Natural killer cell (primary cell): ENCODE measurements at places on chromosomes 5 and 9. TPM values are rescaled to one million over a fixed set of nuclear protein-coding genes. Genes with fewer than 3 reads are reported as not detected.

DNA sequence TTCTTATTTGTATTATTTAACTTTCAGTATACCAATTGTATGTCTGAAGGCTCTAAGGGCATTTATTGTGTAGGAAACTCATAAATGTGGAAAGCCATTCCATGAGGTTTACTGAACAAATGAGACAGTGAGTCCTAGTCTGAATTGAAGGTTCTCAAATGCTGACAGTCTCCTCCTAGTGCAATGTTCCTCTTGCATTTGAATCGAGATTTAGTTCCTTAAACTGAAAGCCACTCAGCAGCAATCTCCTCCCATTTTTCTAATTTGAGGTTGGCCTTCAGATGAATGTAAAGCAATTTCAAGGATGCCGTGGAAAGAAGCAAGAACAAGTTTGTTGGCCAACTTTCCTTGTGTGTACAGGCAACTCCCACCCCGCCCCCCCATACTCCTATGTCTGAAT is 493.2 kb upstream of the KLF4 start:
- no peaks in the 10 kb centered on the region for H3K27me3 ChIP-seq
- DNase-seq = no peak
- H3K36me3 ChIP-seq = no peaks in the 10 kb centered on the region
- H3K4me1 ChIP-seq = no peaks in the 10 kb centered on the region
- H3K27ac ChIP-seq = no peak overlapping the region

AFAP1L1 gene
- total RNA-seq = not detected

DNA sequence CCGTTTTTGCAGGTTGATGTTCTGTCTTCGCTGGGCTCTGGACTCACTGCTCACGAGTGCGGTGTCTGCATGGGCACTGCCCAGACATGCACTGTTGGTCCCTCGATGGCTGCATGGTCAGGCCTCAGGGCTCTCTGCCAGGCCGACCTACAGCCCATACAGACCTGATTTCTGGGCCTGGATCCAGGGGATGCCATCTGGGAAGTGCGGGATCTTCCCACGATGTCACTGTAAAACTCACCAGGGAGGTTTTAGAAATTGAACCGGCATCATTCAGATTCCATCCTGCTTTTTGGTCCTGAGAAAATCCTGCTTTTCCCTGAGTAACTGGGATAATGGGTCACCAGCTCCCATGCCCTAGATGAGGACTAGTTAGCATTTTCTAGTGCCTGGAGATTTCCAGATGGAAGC is 9.1 kb downstream of the S1PR3 start:
- no peak overlapping the region for H3K27ac ChIP-seq
- peaks cover 6% of the 10 kb centered on the region for H3K4me1 ChIP-seq
- no peak for DNase-seq

GRCh38 chr5:62707563-62707962 is 128.9 kb downstream of the LRRC70 start:
- no peaks in the 10 kb centered on the region for H3K27me3 ChIP-seq
- no peak for DNase-seq
- H3K36me3 ChIP-seq = no peaks in the 10 kb centered on the region
- no peak overlapping the region for H3K27ac ChIP-seq
- no peak overlapping the region for H3K4me3 ChIP-seq
- H3K4me1 ChIP-seq = no peaks in the 10 kb centered on the region

GRCh38 chr5:34663771-34664496 is 7.8 kb downstream of the RAI14 start:
- H3K27me3 ChIP-seq = no peaks in the 10 kb centered on the region
- no peaks in the 10 kb centered on the region for H3K4me1 ChIP-seq
- H3K4me3 ChIP-seq = no peak overlapping the region
- no peak for DNase-seq
- no peak overlapping the region for H3K27ac ChIP-seq

AGGF1 gene
- 15.0 TPM for total RNA-seq

- DNase-seq = no peak
- peaks cover 6% of the 10 kb centered on the region for H3K27me3 ChIP-seq
- no peaks in the 10 kb centered on the region for H3K36me3 ChIP-seq
- no peaks in the 10 kb centered on the region for H3K4me1 ChIP-seq
- no peak overlapping the region for H3K27ac ChIP-seq
- H3K4me3 ChIP-seq = no peak overlapping the region
Measured at GRCh38 chr5:39083968-39084367, 9.8 kb upstream of the RICTOR start.

- no peak for DNase-seq
- H3K4me3 ChIP-seq = no peak overlapping the region
- H3K27ac ChIP-seq = peak overlapping the region; percentile 38
- H3K27me3 ChIP-seq = no peaks in the 10 kb centered on the region
Measured at GRCh38 chr5:50595199-50595598, 71.2 kb upstream of the PARP8 start.

DNA sequence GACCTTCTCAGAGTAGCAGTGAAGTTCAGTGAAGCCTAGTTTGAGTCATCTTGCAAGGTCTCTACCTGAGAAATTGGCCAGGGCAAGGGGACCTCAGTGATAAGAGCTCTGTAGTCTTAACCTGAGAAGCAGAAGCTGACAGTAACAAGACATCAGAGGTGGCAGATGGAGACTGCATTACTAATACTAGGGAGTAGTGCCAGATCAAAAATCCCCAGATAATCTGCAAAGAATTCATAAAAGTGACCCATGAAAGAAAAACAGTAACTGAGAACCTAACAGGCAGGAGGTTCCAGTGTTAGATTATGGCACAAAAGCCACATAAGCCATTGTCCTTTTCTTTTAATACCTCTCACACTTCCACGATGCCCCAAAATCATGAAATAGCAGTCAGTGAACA is 175.5 kb downstream of the MUSK start:
- H3K27ac ChIP-seq = no peak overlapping the region
- H3K27me3 ChIP-seq = no peaks in the 10 kb centered on the region
- no peaks in the 10 kb centered on the region for H3K4me1 ChIP-seq
- no peak overlapping the region for H3K4me3 ChIP-seq
- no peak for DNase-seq

GRCh38 chr5:14854799-14855198 is 16.8 kb downstream of the ANKH start:
- H3K36me3 ChIP-seq = no peaks in the 10 kb centered on the region
- no peak for DNase-seq
- H3K27ac ChIP-seq = no peak overlapping the region
- H3K27me3 ChIP-seq = no peaks in the 10 kb centered on the region
- H3K4me1 ChIP-seq = no peaks in the 10 kb centered on the region

DNA sequence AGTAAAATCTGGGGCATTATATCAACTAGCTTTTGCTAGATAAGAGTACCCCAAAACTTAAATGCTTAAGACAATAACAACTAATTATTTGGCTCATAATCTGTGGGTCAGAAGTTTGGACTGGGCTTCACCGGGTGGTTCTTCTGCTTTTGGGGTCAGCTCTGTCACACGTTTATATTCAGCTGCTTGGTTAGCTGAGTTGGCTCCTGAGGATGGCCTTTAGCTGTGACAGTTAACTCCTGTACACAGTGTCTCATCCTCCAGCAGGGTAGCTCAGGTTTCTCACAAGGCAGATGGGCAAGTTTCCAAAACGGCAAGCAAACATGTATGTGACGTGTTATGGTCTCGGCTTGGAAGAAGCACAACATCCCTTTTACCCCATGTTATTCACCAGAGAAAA is 488.2 kb downstream of the TLE4 start:
- DNase-seq = no peak
- H3K36me3 ChIP-seq = no peaks in the 10 kb centered on the region
- H3K27ac ChIP-seq = no peak overlapping the region
- H3K4me1 ChIP-seq = no peaks in the 10 kb centered on the region
- no peak overlapping the region for H3K4me3 ChIP-seq

DNA sequence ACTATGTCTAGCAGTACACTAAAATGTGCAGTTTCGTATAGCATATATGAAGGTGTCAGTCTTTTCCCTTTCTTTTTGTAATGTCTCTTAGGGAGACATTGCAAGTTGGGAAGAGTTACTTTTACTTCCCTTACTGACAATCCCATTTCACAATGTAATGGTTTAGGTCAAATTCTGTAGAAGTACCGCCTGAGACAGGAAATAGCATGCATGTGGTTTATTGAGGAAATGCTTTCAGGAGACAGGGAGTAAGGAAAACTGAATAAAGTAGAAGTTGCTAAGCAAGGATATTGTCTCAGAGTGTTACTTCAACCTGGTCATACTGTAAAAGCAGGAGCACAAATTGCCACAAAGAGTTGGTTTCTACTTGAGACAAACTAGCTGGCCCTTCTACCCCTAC is 32.1 kb upstream of the MSANTD3 start:
- no peaks in the 10 kb centered on the region for H3K36me3 ChIP-seq
- no peaks in the 10 kb centered on the region for H3K27me3 ChIP-seq
- no peak overlapping the region for H3K4me3 ChIP-seq

GRCh38 chr5:124000538-124000937 is 488.6 kb downstream of the CSNK1G3 start:
- DNase-seq = no peak
- H3K27me3 ChIP-seq = no peaks in the 10 kb centered on the region
- H3K27ac ChIP-seq = no peak overlapping the region
- H3K36me3 ChIP-seq = no peaks in the 10 kb centered on the region
- no peak overlapping the region for H3K4me3 ChIP-seq

DNA sequence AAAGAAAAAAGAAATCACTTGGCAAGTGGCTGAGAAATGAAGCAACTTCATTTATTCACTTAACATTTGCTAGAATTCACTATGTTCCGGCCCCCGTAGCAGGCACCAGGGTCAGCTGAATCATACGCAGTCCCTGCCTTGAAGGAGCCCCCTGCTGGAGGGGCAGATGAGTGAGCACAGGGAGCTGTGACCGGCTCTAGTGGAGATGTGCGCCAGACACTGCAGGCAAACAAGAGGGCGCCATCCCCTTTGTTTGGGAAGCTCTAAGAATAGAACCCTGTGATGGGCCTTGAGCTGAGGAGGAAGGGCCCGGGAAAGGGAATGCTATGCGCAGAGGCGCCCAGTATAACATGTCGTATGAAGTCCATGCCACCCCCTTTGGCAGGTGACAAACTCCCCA is 20.2 kb upstream of the RPL26L1 start:
- no peaks in the 10 kb centered on the region for H3K4me1 ChIP-seq
- peaks cover 49% of the 10 kb centered on the region for H3K36me3 ChIP-seq
- H3K27ac ChIP-seq = no peak overlapping the region
- H3K27me3 ChIP-seq = no peaks in the 10 kb centered on the region
- H3K4me3 ChIP-seq = no peak overlapping the region

GABRA1 gene
- total RNA-seq = not detected

TAS2R1 gene
- not detected for total RNA-seq

DNA sequence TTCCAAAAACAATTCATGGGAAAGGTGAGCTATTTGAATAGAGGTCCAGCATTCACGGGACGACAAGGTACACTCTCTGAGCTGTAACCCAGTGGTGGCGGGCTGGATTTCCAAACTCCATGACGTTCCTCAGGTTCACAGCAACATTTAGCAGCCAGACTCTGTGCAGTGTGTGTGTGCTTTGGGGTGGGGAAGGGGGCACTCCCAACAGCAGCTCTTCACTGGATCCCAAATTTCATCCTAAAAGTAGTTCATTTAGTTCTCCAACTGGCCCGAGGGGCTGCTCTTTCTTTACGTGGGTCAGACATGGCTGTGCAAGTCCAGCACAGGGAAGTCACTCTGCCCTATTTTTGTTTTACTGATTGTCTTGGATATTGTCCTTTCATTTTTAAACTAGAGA is 98.0 kb upstream of the IRX2 start:
- no peak overlapping the region for H3K27ac ChIP-seq
- no peak for DNase-seq
- H3K27me3 ChIP-seq = no peaks in the 10 kb centered on the region

WHRN gene
- 90.6 TPM for total RNA-seq

GRCh38 chr5:163813900-163814299 is 308.5 kb downstream of the MAT2B start:
- H3K36me3 ChIP-seq = no peaks in the 10 kb centered on the region
- H3K4me3 ChIP-seq = no peak overlapping the region
- no peak for DNase-seq
- H3K27me3 ChIP-seq = no peaks in the 10 kb centered on the region

GRCh38 chr5:144084971-144085370 is 85.5 kb downstream of the YIPF5 start:
- no peak overlapping the region for H3K27ac ChIP-seq
- no peaks in the 10 kb centered on the region for H3K4me1 ChIP-seq
- H3K4me3 ChIP-seq = no peak overlapping the region
- no peaks in the 10 kb centered on the region for H3K36me3 ChIP-seq
- no peaks in the 10 kb centered on the region for H3K27me3 ChIP-seq

FGD3 gene
- total RNA-seq = 193 TPM

TPPP gene
- 0.24 TPM for total RNA-seq

DNA sequence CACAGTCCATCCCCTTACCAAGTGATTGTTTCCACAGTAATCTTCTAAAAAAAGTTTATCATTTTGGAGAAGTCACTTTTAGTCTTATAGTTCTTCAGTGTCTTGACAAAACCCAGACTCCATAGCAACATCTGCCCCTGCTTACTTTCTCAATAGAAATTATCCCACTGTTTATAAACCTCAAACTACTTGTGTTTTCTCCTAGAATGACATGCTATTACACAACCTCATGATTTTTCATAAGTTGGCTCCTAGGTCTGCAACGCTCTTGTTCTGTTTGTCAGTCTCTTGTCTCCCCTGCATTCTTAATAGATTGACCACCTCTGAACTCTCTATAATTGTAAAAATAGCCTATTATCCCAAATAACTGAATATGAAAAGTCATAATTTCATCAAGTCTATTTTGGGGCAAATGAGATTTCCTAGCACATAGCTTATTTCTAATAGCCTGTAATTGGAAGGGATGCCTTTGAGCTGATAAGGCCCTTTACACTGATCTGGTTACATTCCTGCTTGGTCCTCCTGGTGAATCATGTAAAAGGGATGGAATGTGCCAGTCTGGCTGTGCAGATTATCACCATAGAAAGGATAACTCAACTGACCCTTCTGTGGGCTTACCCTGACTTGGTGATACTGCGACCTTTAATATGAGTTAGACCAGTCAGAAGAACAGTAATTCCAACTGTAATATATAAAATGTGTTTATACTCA is 69.6 kb downstream of the CHSY3 start:
- no peaks in the 10 kb centered on the region for H3K36me3 ChIP-seq
- H3K4me3 ChIP-seq = no peak overlapping the region
- H3K27ac ChIP-seq = no peak overlapping the region
- no peaks in the 10 kb centered on the region for H3K27me3 ChIP-seq

NPM1 gene
- total RNA-seq = 454 TPM

DNA sequence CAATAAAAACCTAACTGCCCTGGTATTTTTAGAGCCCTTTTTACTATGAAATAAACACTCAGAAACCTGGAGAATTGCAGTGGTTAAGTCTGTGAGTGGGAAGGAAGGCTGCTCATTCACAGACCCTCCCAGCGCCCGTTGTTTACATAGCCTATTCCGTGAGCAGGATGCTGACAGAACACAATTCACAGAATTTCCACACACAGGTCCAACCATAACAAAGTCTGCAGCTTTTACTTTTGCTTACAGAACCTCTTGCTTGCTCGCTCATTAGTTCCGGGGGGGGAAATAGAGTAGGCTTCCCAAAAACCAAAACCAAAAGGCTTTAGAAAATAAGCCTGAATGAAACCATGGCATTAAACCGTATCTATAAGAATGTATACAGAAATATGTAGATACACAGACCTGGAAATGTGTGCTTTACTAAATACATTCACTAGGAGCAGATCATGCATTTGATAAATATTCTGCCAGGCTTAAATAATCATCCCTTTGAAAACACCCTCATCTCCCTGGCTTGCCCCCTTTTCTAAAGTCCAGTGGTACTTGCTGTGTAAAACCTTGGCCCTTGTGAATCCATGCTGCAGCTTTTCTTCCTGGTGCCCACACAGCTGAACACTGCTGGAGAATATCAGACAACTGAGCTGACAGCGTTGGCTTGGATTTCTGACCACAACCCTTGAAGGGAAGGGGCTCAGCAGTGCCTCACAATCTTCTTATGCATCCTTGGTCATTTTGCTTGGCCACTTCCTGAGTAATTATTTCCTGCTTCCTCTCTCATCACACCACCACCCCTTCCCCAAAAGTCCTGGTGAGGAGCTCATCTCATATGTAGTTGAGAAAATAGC is 128.0 kb downstream of the FANCC start:
- H3K27ac ChIP-seq = no peak overlapping the region
- H3K4me3 ChIP-seq = no peak overlapping the region
- H3K4me1 ChIP-seq = peaks cover 15% of the 10 kb centered on the region
- H3K27me3 ChIP-seq = no peaks in the 10 kb centered on the region
- no peaks in the 10 kb centered on the region for H3K36me3 ChIP-seq
